Fibroblast of lung (primary cell): ENCODE measurements at places on chromosomes 11 and 22. TPM values are rescaled to one million over a fixed set of nuclear protein-coding genes. Genes with fewer than 3 reads are reported as not detected.

LRRC75B gene
- polyA plus RNA-seq: 2.8 and 2.9 TPM in 2 replicates

SLC5A12 gene
- polyA plus RNA-seq: 0.03 TPM in 1 of 2 replicates, not detected in the other

CHRNA10 gene
- 0.16 and 0.23 TPM in 2 replicates for polyA plus RNA-seq

NRIP3 gene
- 11.7 and 13.9 TPM in 2 replicates for polyA plus RNA-seq

HTR3B gene
- polyA plus RNA-seq: not detected in 2 replicates

SCGB1A1 gene
- polyA plus RNA-seq: not detected in 2 replicates

UPK3A gene
- polyA plus RNA-seq: not detected in 2 replicates

DNA sequence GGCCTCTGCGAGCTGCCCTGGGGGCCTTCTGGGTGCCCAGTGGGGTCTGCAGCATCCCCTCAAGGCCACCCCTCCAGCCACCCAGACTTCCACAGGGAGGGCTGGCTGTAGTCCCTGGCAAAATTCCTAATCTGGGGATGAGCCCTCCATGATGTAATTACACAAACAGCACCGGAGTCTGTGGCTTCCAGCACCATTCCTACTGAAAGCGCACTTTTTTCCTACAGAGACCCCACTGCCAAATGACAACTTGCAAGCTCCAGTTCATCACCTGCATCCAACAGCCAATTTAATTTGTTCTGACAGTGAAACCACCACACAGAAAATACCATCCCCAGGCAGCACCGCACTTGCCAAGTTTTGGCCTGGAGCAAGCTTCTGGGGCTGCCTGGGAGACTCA is 70.4 kb downstream of the TRMU start:
- no peak for DNase-seq

DNA sequence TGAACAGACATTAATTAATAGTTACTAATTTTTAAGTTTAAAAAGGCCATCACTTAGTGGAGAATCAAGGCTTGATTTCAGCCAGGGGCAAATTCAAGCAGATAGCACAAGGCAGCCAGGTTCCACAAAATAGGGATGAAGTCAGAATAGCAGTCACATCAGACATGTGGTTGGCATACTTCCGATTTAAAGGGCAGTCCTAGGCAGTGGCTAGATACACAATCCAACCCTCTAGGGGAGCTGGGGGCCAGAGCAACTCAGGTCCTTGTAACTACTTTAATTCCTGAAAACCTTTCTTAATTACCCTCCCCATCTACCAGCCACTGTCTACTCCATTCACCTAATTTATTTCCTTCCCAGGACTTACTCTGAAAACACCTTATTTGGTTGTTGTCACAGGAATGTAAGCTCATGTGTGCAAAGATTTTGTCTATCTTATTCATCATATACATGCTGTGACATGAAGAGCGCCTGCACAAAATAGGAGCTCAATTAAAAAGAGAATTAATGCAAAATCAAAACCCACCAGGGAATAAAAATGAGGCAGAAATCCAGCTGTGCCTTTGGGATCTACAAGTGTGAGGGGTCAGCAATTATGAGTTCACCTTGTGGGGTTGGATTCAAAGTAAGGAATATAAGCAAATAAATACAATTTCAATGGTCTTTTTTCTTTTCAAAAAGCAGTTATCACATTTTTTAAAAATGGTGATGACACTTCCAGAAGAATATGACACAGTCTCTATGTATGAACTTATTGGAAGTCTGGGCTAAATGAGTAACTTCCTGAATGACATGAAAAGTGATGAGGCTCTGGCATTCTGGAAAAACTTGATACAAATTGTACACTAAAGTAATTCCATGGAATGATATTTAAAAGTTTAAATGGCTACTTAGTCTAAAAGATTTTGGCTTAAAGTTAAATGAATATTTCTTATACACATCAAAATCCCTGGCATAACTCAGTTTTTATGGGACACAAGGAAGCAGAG is 53.8 kb downstream of the COPB1 start:
- DNase-seq: peak; percentile 14

GRCh38 chr22:49015993-49016908 is 811.4 kb downstream of the BRD1 start:
- DNase-seq: no peak

DNA sequence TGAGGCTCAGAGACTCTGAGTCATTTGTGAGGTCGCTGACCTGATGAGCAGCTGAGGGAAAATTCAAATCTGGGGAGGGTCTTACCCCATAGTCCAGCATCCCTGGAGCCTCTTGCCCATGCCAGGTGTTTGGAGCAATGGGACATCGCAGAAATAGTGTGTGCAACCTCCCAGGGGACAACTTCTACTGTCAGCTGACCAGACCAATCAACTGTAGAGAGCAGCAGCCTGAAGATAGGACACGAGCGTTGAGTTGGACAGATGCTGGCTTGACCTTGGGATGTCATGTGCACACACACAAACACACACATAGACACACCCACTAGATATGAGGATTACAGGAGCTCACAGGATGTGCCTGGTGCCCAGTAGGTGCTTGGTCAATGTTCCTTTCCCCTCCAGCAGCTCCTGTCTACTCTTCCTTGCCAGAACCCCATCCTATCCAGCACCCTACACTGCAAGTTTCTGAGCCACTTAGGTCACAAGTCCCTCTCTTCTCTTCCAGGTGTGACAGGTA is 59.1 kb upstream of the MPEG1 start:
- DNase-seq: no peak

DNA sequence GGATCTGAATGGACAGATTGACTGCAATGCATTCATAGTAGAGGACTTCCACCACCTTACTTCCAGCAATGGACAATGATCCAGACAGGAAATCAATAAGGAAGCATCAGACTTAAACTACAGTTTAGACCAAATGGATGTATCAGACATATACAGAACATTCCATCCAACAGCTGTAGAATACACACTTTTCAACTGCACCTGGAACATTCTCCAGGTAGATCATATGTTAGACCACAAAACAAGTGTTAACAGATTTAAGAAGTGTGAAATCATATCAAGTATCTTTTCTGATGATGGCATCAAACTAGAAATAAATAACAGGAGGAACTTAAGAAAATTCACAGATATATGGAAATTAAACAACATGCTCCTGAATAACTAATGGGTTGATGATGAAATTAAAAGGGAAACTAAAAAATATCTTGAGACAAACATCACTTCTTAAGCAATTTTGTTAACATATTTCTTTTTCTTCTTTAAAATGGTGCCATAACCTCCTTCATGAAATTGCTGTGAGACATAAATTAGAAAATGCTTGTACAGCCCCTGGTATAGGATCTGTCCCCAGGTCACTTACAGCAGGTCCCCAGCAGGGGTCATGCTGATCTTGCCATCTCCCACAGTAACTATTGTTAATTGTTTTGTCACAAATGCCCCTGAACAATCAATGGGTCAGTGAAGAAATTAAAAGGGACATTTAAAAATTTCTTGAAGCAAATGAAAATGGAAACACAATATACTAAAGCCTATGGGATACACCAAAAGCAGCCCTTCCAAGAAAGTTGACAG is 100.0 kb upstream of the OR4B1 start:
- DNase-seq: no peak

- DNase-seq: no peak
Measured at GRCh38 chr22:28882545-28882877, 861 bp upstream of the ZNRF3 start.

DNA sequence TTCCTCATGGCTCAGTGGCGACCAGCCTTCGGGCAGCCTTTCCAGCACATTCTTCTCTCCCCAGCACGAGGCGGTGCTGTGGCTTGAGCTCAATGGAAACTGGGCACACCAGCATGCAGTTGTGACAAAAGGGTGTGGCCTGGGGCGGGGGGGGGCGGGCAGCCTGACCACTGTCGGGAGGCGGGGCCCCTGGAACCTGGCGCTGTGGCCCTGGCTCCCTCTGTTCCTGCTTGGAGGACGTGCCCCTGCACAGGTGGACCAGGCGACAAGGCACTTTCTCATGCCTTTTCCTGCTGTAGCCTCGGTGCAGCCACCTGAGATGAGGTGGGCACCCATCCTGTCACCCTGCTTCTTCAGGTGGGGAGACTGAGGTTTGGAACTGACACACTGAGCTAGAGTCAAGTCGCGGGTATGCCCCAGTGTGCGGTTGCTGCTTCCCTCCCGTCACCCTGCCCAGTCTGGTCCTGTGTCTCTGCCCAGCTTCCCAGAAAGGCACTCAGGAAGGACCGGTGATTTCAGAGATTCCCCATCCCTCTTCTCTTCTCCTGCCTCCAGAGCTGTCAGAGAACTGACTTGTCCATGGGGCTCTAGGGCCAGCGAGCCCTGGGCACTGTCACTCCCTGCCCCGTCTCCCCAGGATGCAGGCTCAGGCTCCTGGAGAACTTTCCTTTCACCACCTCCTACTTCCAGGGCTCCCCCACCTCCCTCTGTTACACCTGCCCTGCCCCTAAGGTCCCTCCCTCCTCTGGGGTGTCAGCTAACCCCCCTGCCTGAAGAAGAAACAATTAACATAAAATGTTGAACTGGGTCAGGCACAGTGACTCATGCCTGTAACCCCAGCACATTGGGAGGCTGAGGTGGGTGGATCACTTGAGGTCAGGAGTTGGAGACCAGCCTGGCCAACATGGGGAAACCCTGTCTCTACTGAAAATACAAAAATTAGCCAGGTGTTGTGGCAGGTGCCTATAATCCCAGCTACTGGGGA is 9.9 kb downstream of the B3GAT1 start:
- DNase-seq: no peak

DNA sequence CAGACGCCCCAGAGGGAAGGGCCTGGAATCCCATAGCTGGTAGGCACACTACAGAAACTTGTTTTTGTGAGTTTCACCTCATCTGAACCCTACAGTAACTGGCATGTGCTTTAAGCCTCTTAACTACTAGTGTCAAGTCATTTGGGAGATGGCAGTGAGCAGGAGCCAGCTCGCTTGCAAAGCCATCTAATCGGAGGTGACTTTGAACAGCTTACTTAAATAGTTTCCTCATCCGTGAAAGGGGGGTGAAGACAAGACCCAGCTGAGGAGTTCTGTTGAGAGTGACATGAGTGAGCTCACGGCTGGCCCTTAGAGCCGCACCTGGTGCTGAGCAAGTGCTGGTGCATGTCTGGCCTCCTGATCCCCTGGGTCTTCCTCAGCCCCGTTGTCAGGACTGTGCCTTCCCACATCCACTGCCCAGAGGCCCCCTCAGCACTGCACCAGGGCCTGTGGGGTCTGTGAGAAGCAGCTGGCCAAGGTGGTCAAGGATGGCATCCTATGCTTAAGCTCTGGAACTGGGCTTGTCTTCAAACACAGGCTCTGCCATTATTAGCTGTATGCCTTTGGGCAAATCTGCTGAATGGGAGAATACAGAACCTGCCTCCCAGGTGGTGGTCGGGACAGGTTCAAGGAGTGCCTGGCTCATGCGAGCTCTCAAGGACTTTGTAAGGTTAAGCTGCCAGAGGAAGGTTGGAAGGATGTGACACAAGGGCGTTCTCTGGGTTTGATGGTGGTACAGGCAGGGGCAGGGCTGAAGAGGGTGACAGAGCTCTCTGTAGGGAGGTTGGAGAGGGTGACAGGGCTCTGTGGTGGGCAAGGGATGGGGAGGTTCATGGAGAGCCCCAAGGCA is 27.3 kb downstream of the INCENP start:
- no peak for DNase-seq

- no peak for DNase-seq
Measured at GRCh38 chr11:120305286-120305685, 19.8 kb upstream of the TLCD5 start.

- peak; percentile 46 for DNase-seq
Measured at GRCh38 chr11:1298695-1299492, 10.5 kb downstream of the TOLLIP start.

DNA sequence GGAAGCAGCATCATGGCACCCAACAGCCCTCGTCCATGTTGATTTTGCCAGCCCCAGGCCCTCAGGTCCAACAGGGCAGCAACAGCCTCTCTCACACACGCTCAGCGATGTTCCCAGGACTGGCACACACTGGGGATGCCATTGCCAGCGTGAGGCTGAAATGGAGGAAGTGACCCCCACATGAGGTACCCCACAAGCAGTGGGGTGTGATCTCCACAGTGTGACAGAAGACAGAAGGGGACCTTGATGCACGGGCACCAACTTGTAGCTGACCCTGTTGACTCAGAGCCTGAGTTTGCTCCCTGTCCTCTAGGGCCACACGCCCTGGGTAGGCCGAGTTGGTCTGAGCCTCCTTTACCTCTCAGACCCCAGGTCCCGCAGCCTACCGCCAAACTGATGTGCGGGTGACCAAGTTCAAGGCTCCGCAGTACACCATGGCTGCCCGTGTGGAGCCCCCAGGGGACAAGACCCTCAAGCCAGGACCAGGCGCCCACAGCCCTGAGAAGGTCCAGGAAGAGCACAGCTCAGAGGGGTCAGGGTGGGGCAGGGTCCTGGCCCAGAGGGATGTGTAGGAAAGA is 6.2 kb downstream of the SCGB1C1 start:
- DNase-seq: no peak

DNA sequence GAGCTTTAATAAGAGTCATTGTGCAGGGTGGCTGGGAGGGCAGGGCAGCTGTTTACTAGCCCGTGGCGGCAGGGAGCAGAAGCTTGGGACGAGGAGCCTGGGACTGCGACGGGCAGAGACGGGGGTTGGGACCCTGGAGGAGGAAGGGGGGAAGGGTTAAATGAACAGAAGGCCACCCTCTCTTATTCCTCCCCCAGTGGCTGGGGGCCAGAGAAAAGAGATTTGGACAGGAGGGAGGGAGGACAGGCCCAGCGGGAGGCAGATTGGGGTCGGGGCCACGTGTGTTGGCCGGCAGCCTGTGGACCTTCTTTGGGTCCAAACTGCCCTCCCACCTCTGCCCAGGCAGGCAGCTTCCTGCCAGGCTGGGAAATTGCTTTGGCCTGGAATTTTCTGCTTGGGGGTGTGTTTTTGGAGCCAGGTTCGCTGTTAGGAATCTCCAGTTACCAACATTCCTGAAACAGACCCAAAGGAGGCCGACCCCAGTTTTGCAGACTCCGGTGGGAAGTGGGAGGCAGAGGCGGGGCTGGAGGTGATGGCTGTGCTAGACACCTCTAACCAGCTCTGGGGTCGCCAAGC is 50.2 kb downstream of the APOL3 start:
- peak; percentile 48 for DNase-seq

DNA sequence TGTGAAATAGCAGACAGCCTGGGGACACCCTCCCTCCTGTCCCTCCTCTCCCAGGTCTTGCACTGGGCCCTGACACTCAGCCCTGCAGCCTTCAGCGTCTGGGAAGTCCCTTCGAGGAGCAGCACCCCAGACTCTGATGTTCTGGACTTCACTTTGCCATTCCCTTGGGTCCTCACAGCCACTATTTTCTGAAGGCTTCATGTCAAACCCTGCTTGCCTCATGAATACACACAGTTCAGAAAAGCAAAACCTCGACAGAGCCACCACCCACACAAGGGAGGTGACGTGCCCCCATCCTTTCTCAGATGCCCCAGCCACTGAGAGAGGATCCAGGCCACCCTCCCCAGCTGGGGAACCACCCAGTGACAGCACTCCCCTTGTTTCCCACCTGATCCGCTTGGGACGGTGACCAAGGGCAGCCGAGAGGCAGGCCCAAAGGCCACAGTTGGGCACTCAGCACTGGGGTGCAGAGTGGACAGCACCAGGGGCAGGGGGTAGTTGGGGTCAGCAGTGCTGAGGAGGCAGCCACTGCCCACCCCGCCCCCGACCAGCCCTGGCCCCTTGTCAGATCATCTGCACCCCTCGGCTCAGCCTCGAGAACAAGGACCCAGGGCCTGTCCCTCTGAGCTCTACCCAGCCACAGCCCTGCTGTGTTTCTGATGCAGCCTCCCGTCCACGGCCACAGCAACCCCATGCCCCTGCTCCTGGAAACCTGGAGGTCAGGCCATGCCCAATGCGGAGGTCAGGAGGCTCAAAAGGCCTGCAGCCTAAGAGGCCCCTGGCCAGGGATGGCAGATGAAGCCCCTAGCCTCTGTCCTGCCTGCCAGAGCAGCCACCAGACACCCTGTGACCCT is 3.1 kb upstream of the TNNT3 start:
- DNase-seq: no peak
